Stimulated activated CD8-positive, alpha-beta memory T cell treated with anti-CD3 and anti-CD28 coated beads, Interleukin-2, amount 100 ng/mL, for 1 hour (primary cell): ENCODE measurements at places on chromosomes 1 and 21.

DNA sequence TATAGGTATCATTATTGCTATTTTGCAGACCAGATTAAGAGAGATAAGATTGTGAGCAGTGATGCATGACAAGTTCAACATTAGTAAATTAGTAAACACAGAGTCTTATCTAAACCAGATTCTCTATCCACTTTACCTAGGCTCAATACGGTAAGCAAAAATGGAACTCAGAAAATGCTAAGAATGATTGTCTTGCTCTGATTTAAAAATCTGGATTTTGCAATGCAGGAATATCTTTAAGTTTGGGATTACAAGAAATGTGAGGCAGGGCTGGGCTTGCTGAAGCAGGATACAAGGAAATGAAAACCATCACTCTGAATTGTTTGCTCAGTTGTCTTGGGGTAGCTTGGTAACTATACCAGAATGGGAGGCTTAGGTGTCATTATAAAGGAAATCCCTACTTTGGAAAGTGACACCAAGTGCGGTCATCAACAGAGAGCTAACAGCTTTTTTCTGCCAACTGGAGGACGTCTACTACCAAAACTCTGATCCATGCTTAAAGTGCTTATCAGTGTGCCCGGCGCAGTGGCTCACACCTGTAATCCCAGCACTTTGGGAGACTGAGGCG, 332.7 kb upstream of the RUNX1 start:
- no peak for DNase-seq

- no peak for DNase-seq
These were observed 37.9 kb upstream of the RHOU start for GRCh38 chr1:228697207-228698016.

DNA sequence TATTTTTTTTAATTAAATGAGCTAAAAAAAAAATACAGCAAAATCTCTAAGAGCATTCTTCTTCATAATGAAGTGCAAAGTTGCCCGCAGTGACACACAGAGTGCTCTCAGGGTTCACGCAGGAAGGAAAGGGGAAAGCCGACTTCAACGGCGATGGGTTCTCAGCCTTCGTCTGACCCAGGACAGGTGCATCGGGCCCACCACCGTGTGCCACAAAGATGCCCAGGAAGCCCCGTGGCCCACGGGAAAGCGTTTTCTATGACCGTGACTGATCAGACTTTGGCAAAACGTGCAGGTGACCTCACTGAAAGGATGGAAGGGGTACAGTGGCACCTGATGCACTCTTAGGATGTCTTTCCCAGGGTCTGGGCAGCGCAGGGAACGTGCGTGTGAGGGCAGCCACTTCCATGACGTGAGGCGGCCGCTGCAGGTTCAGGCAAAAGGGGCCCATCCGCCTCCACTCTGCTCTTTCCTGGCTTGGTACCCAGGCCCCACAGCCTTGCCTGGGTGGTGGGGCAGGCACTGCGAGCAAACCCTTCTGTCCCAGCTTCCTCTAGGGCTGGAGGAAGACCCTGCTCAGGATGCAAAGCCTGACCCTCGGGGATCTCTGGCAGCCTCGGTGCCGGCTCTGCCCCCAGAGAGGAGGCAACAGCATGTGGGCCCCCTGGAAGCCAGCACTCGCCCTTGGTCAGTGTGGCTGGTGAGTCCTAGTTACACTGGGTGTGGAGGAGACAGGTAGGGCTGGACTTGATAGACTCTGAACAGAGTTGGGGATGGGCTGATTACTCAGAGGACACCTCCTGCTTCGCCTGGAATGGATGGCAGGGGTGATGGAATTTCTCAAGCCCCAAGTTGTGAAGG, 8.3 kb downstream of the LRRC47 start:
- DNase-seq: no peak

DNA sequence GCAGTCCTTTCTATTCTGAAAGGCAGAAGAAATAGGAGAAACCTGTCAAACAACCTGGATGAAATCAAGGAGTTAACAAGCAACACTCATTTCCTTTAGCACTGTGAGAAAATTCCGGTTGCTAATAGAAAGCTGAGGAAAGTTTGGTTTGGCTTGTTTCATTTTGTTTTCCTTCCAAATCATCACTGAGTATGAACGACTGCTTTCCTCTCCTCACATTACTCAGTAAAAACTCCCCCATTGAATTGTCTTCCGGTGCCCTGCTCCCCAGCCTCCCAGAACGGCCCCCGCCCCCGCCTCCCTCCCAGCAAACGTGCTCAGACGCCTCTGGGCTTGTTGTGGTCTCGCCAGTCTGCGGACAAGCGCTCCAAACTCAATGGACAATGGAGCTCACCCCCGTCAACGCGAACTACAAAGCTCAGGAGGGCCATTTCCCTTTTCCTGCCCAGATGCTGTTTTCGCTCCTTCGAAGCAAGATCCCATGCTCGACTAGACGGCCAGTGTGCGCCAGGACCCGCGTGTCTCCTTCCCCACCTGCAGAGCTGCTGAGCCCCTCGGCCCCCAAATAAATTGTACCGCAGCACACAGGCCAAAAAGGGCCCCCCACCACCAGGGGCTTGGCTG, 747 bp downstream of the STX6 start:
- DNase-seq: no peak

- no peak for DNase-seq
These were observed 134.7 kb upstream of the TNR start for GRCh38 chr1:175877939-175878737.

GRCh38 chr21:46356005-46356338, 32.0 kb downstream of the PCNT start:
- DNase-seq: no peak

DNA sequence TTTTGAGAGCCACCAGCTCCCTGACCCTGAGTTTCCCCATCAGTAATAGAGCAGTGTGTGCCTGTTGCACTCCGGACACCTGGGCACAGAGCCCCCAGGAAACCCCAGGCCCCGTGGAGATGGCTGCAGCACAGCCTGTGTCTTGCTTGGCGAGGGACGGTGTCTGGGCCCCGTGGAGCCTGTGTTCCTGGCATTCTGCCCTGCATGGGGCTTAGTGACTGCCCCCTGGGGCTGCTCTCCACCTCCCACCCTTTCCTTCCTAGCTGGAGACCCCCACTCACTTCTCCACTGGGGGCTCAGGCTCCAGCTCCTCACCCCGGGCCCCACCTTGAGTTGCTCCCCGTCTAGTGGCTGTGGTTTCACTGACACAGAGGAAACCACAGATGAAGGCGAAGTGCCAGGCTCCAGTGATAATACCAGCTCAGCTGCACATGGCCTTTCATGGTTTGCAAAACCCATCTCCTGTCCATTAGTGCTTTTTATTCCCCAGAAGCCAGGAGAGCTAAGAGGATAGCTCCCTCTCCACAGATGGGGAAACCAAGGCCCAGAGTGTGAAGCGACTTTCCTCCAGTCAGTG, 39.4 kb downstream of the DMRTB1 start:
- DNase-seq: no peak

- DNase-seq: no peak
These were observed 26.2 kb downstream of the EXTL2 start for GRCh38 chr1:100868364-100868995.

- DNase-seq: no peak
These were observed 1.9 kb downstream of the FAM110D start for GRCh38 chr1:26160527-26161414.

DNA sequence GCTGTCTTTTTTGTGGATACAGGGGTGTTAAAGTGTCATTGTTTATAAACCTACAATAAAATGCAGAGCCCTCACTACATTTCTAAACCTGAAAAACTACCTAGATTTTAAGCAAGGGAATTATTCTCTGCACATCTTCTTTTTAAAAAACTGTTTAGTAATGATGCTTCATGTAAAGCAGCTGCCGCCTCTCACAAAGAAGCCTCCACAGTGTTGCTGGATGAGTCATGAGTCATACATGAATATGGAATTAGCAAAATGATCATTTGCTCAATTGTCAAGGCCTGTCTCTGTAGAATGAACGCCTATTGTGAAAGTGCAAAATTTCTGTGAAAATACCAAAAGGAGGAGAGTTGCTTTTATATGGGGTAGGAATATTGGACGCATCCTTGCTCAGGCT, 259.5 kb upstream of the CHRM3 start:
- no peak for DNase-seq

DNA sequence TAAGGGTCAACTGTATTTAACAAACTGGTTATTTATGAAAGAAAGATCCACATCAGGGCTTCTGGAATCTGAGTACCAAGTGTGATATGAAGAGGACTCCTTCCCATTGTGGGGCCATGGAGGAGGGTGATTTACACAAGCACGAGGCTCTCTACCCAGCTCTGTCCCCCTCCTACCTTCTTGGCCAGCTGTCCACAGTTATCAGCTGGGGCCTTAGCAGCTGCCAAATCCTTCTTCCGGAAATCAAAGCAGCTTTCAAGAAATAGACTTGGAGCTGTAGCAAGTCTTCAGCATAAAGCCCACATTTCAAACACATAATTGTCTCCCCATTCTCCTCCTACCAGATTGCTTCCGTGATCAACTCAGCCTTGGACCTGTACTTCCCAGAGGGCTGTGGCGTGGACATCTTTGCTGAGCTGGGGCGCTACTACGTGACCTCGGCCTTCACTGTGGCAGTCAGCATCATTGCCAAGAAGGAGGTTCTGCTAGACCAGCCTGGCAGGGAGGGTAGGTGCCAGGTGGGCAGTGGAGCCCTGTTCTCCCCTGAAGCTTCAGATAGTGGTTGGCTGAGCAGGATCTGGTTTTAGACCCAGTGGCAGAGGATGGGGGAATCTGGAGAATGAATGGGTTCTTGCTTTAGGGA, 15.5 kb downstream of the AZIN2 start:
- no peak for DNase-seq

GRCh38 chr1:150927624-150928023, 1.5 kb downstream of the SETDB1 start:
- DNase-seq: no peak

GRCh38 chr1:49016030-49016977, 239.6 kb upstream of the BEND5 start:
- no peak for DNase-seq

GRCh38 chr21:41199123-41199522, 31.2 kb downstream of the BACE2 start:
- no peak for DNase-seq

DNA sequence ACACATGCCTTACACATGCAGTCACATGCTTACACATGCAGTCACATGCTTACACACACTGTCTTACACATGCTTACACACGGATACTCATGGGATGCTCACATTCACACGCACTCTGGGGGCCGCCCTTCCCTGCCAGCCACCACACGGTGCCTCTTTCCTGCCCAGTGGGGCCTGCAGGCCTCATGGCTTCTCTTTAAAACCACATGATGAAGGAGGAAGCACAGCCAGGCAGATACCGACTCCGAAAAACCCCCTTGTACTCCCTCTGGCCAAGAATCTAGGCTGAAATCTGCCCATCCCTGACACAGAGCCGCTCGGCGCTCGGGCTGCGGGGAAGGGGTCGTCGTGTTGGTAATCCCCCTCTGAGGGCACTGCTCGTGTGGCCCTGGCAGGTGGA, 113.0 kb downstream of the PRDM16 start:
- no peak for DNase-seq

GRCh38 chr1:36542962-36543515, 60.3 kb upstream of the CSF3R start:
- DNase-seq: no peak

- no peak for DNase-seq
These were observed 7.0 kb downstream of the GPR3 start for GRCh38 chr1:27399251-27400025.

DNA sequence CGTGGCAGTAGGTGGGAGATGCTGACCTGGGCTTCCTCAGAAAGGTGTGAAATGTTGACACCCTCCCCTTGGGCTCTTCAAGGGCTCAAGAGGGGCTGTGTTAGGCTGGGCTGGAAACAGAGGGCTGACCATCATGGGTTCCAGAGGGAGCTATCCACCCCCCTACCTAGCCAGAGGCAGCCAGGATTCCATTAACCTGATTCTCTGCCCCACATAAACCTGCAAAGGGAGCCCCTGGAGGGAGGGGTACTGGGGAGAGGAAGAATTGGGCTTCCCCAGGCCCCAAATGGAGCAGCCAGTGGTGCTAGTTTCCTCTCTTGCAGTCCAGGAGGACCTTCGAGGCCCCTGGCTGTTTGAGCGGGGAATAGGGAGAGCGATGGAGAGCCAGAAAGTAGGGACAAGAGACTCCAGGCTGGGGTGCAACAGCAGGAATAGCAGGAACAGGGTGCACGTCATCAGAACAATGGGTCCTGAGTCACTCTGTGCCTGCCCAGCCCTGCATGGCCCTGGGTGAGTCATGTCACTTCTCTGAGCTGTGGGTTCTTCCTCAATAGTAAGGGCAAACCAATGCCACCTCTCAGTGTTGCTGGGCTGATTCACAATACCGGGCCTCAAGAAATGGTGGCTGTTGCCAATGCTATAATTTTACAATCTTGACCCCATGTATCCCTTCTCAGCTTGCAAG, 121.2 kb downstream of the EPHB2 start:
- DNase-seq: no peak

GRCh38 chr1:43757343-43758053, 50.2 kb downstream of the ST3GAL3 start:
- DNase-seq: no peak

DNA sequence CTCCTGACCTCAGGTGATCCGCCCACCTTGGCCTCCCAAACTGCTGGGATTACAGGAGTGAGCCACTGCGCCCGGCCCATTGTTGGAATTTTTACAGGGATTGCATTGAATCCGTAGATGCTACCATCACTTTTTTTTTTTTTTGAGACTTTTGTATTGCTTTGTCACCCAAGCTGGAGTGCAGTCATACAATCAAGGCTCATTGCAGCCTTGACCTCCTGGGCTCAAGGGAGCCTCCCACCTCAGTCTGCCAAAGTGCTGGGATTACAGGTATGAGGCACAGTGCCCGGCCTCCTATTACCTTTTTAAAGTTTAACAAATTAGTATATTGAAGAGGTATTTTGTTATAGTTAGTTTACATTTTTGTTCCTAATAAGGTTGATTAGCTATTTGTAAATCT, 62.2 kb upstream of the SLC45A1 start:
- DNase-seq: no peak

GRCh38 chr21:23664193-23664694, 1943.0 kb downstream of the MRPL39 start:
- no peak for DNase-seq

DNA sequence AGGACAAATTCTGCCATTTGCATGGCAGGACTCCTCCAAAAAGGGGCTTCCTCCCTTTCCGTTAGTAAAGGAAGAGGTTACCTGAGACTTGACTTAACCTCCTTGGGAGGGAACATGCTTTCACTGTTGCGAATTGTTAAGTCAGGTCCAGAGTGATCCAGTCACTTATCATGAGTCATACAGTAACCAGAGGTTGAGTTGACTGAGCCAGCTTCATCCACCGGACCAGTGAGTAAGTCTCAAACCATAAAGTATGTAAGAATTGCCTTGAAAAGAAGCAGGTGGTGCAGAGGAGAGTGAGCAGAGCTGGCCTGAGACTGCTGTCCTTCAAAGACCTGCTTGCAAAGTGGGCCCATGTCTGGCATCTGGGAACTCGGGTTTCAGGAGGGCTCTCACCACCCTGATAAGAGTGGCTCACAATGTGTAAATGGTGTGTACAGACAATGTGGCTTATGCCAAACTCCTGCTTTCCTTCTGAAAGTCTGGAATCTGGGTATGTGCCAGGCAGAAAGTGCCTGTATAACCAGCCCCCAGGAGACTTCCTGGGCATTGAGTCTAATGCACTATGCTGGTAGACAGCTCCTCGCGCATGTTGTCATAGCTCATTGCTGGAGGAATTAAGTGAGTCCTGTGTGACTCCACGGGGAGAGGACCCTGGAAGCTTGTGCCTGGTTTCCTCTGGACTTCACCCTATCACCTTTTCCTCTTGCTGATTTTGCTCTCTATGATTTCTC, 84.3 kb upstream of the KLHDC7A start:
- DNase-seq: no peak
